Left renal cortex interstitium (tissue), 4 donors: ENCODE measurements at places on chromosomes 16 and 17. TPM values are rescaled to one million over a fixed set of nuclear protein-coding genes. Genes with fewer than 3 reads are reported as not detected.

The MEIOB gene
- 1.2 TPM for polyA plus RNA-seq

The KREMEN2 gene
- 1.1 TPM for polyA plus RNA-seq

The NTN3 gene
- 5.0 TPM for polyA plus RNA-seq

The TMC5 gene
- 0.34 TPM for polyA plus RNA-seq

The SSTR5 gene
- 0.33 TPM for polyA plus RNA-seq

The C17orf67 gene
- polyA plus RNA-seq, result 1.5 TPM

The PRKCA gene
- 27.8 TPM for polyA plus RNA-seq

The ST6GALNAC2 gene
- 9.3 TPM for polyA plus RNA-seq

The MTSS2 gene
- polyA plus RNA-seq, result 47.2 TPM

The KLHDC4 gene
- 26.5 TPM for polyA plus RNA-seq

The CCL4 gene
- 4.9 TPM for polyA plus RNA-seq

The MT1M gene
- 0.41 TPM for polyA plus RNA-seq
